ENCODE measurements at places on chromosomes 16 and 17. TPM values are rescaled to one million over a fixed set of nuclear protein-coding genes. Genes with fewer than 3 reads are reported as not detected.
A peak's percentile ranks its signal among the peaks of the same experiment; 100 is the strongest.

GRCh38 chr16:69720822-69721430 lies 5.4 kb downstream of the NQO1 start:
- DNase-seq: no peak
- H3K27me3 ChIP-seq: no peaks in the 10 kb centered on the region
- no peaks in the 10 kb centered on the region for H3K36me3 ChIP-seq
- H3K4me1 ChIP-seq: no peaks in the 10 kb centered on the region

NOG gene
- polyA plus RNA-seq: 0.09 TPM

TBX2 gene
- polyA plus RNA-seq: 5.9 TPM

DNA sequence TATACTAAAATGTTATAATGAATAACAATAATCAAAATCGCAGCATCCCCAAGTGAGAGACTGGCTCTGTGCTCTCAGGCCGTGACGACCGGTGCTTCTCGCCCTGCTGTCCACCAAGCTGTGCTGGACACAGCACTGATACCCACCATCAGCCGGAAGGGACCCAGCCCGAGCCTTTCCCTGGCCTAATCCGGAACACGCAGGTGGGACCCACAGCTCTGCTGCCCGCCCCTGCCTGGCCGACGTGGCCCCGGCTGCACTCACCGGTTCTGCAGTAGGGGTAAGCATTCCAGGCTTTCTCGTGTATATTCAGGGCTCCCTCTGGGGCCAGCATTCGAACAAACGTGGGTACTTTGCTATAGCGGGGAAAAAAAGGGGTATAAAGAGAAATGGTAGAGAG lies 14.6 kb downstream of the PITPNA start:
- H3K4me3 ChIP-seq: no peak overlapping the region
- H3K27me3 ChIP-seq: no peaks in the 10 kb centered on the region
- H3K4me1 ChIP-seq: no peaks in the 10 kb centered on the region
- peaks cover 19% of the 10 kb centered on the region for H3K36me3 ChIP-seq
- no peak overlapping the region for H3K27ac ChIP-seq
- no peak for DNase-seq

DNA sequence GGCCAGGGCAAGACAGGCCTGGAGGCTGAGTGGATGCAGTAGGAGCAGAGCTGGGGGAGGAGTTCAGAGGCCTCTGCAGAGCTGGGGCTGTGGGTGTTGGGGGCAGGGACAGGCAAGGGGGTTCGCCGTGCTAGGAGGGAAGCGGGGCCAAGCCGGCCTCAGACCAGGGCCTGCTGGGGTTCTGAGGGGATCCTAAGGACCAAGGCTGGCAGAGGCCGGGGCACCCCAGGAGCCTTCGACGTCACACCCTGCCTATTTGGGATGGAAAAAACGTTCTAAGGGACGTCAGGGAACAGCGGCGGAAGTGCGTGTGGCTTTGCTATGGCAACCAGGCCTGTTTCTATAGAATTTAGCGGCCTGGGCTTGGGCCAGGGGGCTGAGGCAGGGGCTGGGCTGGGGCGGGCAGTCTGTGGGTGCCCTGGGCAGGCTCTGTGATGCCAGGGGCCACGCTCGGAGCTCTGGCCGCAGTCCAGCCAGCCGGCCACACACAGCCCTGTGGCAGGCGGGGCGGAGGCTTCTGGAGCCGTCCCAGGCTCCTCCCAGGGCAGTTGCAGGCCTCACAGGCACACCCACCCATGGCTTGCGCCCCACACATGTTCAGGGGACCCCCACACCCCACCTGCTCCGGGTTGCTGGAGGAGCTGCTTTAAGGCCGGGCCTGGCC lies 3.7 kb downstream of the TRAF7 start:
- peaks cover 21% of the 10 kb centered on the region for H3K4me1 ChIP-seq
- no peaks in the 10 kb centered on the region for H3K36me3 ChIP-seq
- no peaks in the 10 kb centered on the region for H3K27me3 ChIP-seq

GRCh38 chr16:59733321-59733720 lies 999.2 kb upstream of the GOT2 start:
- H3K4me1 ChIP-seq: no peaks in the 10 kb centered on the region
- no peak overlapping the region for H3K27ac ChIP-seq
- no peak overlapping the region for H3K4me3 ChIP-seq
- no peaks in the 10 kb centered on the region for H3K27me3 ChIP-seq
- H3K36me3 ChIP-seq: no peaks in the 10 kb centered on the region

- DNase-seq: no peak
- H3K27me3 ChIP-seq: no peaks in the 10 kb centered on the region
- peaks cover 7% of the 10 kb centered on the region for H3K36me3 ChIP-seq
Observed at GRCh38 chr16:74896389-74897370, 88.2 kb downstream of the WDR59 start.

CHD9NB gene
- polyA plus RNA-seq: 22.1 TPM

DNA sequence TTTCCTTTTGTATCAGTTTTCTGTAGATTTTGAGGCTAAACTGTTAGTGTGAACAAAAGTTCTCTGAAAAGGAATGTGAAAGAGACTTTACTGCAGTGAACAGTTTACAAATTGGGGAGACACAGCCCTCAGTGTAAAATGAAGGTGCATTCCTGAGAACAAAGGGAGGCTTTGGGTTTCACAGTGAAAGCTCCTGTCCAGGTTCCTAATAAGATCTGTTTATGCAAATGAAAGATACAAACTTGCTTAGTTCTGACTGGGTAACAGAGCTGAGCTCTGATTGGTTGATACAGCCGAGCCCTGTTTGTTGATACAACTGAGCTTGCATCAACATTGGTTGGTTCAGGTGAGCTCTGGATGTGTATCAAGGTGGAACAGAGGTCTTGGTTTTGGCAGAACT lies 8.3 kb upstream of the CDRT15 start:
- no peaks in the 10 kb centered on the region for H3K36me3 ChIP-seq
- no peaks in the 10 kb centered on the region for H3K4me1 ChIP-seq
- no peak overlapping the region for H3K27ac ChIP-seq
- DNase-seq: no peak

DNA sequence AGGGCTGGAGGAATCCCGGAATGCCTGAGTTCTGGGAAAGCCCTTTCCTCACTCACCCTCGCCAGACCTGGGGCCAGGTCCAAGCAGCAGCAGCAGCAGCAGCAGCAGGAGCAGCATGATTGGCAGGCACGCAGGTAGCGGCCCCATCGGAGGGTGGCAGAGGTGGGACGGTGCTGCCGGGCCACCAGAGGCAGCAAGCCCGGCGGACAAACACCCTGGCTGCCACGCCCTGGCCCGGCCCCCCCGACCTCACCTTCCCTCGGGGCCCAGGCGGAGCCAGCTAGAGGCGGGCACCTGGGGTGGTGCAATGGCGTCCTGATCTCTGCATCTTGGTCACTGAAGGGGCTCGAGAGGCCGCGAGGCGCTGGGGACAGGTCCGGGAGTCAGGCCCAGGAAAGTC lies 122.4 kb downstream of the LAT start:
- H3K27ac ChIP-seq: no peak overlapping the region
- DNase-seq: no peak
- no peaks in the 10 kb centered on the region for H3K4me1 ChIP-seq
- H3K27me3 ChIP-seq: no peaks in the 10 kb centered on the region
- H3K36me3 ChIP-seq: no peaks in the 10 kb centered on the region

GRCh38 chr16:66926171-66926947 lies 1.0 kb upstream of the RRAD start:
- H3K27me3 ChIP-seq: no peaks in the 10 kb centered on the region
- no peaks in the 10 kb centered on the region for H3K36me3 ChIP-seq
- DNase-seq: no peak
- no peak overlapping the region for H3K4me3 ChIP-seq
- H3K27ac ChIP-seq: no peak overlapping the region

CMTM4 gene
- polyA plus RNA-seq: 14.9 TPM

DNA sequence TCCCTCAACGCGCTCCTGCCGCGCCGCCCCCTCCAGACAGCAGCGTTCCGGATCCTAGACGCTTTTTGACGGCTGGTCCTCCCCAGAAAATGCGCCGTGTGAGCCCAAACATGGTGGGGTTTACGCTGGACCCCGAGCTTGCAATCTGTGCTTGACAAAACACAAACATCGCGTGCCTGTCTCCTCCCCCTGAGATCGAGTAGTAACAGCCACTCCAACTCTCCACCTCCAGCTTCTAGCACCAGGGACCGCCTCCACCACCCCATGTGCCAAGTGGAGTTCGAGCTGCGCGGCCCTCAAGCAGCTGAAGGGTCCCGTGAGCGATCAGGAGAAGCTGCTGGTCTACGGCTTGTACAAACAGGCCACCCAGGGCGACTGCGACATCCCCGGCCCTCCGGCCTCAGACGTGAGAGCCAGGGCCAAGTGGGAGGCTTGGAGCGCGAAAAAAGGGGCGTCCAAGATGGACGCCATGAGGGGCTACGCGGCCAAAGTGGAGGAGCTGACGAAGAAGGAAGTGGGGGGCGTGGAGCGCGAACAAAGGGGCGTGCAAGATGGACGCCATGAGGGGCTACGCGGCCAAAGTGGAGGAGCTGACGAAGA lies 656 bp upstream of the GEMIN4 start:
- DNase-seq: peak; percentile 75
- H3K4me1 ChIP-seq: peaks cover 7% of the 10 kb centered on the region
- H3K27me3 ChIP-seq: no peaks in the 10 kb centered on the region
- H3K27ac ChIP-seq: peak overlapping the region; percentile 57

DNA sequence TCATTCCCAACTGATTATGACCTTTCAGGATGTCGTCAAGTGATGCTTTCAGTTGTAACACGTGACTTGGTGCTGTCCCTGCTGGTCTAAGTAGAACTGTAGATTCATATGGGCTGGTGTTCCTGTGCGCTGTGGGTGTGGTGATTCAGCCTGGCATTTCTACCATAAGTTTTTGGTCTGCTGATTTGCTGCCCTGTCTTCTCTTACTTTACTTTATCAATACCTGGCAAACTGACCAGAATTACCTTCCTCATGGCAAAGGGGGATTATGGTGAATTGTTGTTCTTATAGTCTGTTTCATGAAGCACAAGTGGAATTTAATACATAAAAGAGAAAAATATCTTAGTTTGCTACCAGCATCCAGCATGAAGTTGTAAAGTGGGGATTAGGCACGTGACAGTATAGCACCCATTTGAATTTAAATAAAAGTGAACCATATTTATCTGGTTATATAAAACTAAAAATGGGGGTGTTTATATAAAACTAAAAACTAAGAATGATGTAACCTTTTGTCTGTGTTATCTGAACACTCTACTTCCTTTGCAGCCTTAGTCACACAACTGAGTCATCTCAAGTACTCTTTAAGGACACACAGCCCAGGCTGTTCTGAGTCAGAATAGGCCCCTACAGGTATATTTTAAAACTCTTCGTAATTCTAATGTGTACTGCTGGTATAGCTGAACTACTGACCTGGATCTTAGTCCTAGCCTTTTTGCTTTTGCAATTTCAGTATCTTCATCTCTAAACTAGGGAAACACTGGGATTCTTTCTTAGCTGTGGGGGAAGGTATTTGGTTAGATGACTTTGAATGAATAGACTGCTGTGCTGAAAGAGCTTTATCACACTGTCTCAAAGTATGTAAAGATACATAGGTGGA lies 28.3 kb downstream of the TTC19 start:
- no peak overlapping the region for H3K4me3 ChIP-seq
- peak overlapping the region; percentile 63 for H3K27ac ChIP-seq
- DNase-seq: no peak

GRCh38 chr17:27945953-27946352 lies 52.8 kb upstream of the LYRM9 start:
- no peaks in the 10 kb centered on the region for H3K36me3 ChIP-seq
- no peaks in the 10 kb centered on the region for H3K27me3 ChIP-seq
- DNase-seq: no peak

- no peaks in the 10 kb centered on the region for H3K27me3 ChIP-seq
- H3K4me3 ChIP-seq: no peak overlapping the region
Observed at GRCh38 chr17:66580956-66581391, 253.9 kb upstream of the CACNG5 start.

DNA sequence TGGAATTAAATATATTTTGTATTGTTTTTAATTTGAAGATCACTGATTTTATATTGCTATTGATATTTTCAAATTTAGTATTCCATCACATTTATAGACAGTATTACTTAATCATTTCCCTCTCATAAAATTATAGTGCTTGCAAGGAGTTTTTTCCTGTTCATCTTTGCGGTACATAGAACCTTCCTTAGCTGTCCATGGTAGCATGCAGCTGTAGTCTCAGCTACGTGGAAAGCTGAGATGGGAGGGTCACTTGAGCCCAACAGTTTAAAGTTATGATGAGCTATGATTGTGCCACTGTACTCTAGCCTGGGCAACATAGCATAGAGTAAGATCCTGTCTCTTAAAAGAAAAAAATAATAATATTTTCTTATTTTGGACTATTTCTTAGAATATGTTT lies 215.8 kb upstream of the CHMP6 start:
- DNase-seq: no peak
- no peaks in the 10 kb centered on the region for H3K27me3 ChIP-seq
- H3K4me1 ChIP-seq: no peaks in the 10 kb centered on the region
- no peak overlapping the region for H3K27ac ChIP-seq
- H3K36me3 ChIP-seq: no peaks in the 10 kb centered on the region
- H3K4me3 ChIP-seq: no peak overlapping the region

CMTM1 gene
- polyA plus RNA-seq: 0.46 TPM

GRCh38 chr17:73874008-73874720 lies 229.9 kb upstream of the SDK2 start:
- no peaks in the 10 kb centered on the region for H3K27me3 ChIP-seq
- no peak overlapping the region for H3K4me3 ChIP-seq
- no peak for DNase-seq
- no peaks in the 10 kb centered on the region for H3K4me1 ChIP-seq
- H3K36me3 ChIP-seq: no peaks in the 10 kb centered on the region

ASGR2 gene
- 0.46 TPM for polyA plus RNA-seq

GRCh38 chr17:81294512-81295030 lies 536 bp downstream of the SLC38A10 start:
- H3K4me3 ChIP-seq: peak overlapping the region; percentile 91
- H3K36me3 ChIP-seq: no peaks in the 10 kb centered on the region
- DNase-seq: peak; percentile 41
- H3K27me3 ChIP-seq: no peaks in the 10 kb centered on the region
- H3K4me1 ChIP-seq: no peaks in the 10 kb centered on the region
- H3K27ac ChIP-seq: peak overlapping the region; percentile 90

DNA sequence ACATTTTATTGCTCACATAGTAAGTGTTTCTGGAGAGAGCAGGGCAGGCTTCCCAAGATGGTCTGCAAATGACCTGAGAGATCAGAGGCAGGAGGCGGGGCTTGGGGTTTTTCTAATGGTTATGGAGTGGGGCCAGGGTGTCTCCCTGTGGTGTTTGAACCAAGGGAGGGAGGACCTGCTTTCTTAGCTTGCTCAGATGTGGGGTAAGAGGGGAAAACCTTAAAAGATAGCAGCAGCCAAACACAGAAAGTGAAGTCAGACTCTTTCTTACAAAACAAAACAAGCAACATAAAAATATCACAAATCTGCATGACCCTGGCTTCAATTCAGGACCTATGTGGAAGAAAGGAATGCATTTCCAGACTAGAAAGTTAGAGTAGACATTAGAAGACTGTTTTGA lies 22.9 kb upstream of the DNAJA2 start:
- no peaks in the 10 kb centered on the region for H3K4me1 ChIP-seq
- H3K4me3 ChIP-seq: no peak overlapping the region
- H3K36me3 ChIP-seq: no peaks in the 10 kb centered on the region
- H3K27ac ChIP-seq: no peak overlapping the region
- no peaks in the 10 kb centered on the region for H3K27me3 ChIP-seq

All from pancreas (tissue), 10 donors.